Panc1 (cell line): ENCODE measurements at places on chromosomes 11 and 22. TPM values are rescaled to one million over a fixed set of nuclear protein-coding genes. Genes with fewer than 3 reads are reported as not detected.

TMEM223 gene
- 20.1 TPM for total RNA-seq

ZP1 gene
- total RNA-seq: not detected

NELL1 gene
- total RNA-seq: not detected

TENM4 gene
- 0.39 TPM for total RNA-seq

TYR gene
- total RNA-seq: not detected
